ENCODE measurements at places on chromosomes 1 and 21.

DNA sequence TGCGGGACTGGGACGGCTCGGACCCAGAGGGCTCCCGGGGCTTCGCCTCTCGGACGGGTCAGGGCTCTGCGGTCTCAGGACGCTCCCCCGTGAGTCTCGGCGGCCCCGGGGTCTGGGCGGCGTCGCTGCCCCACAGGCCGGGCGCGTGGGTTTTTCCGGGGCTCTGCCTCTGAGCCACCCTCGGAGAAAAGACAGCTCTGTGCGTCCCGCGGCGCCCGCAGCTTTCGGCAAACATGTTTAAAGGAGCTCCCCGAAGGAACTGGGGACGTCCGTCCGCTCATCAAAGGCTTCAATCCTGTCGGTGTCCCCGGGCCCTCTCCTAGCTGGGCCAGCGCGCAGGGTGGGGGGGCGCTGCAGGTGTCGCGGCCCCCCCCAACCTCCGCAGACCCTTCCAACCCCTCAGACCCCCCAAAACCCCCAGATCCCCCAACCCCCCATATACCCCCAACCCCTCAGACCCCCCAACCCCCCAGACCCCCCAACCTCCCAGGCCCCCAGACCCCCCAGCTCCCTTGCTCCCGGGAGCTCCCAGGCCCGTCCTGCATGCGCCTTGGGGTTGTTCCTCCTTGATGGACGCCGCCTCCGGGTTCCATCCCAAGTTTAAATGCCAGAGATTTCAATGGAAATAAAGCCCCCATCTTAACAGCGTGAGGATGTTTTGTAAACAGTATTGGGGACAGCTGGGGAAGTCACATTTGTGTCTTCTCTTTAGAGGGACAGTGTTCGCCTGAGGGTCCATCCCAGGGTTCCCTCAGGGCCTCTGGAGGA, 996 bp upstream of the C1orf159 start:
- no peak for DNase-seq

DNA sequence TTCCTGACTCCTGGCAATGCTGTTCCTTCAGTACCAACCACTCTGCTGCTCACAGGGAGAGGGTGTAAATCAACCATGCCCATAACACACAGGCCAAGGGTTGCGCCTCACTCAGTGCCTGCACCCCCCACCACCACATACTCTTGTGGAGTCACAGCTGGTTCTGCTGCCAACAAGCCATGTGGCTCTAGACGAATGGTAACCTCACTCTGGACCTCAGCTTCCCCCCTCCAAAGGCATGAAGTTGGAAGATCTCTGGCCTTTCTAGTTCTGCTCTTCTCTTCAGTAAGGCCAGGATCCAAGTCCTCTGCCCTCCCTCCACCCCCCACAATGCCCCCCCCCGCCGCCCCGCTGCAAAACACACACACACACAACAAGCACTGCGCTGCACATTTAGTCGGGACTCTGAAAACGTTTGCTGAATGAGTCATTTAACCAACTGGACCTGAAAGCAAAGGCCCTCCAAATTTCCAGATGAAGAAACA, 1.7 kb upstream of the GLIS1 start:
- no peak for DNase-seq

GRCh38 chr1:153643100-153643499, 9.2 kb downstream of the CHTOP start:
- DNase-seq: no peak

DNA sequence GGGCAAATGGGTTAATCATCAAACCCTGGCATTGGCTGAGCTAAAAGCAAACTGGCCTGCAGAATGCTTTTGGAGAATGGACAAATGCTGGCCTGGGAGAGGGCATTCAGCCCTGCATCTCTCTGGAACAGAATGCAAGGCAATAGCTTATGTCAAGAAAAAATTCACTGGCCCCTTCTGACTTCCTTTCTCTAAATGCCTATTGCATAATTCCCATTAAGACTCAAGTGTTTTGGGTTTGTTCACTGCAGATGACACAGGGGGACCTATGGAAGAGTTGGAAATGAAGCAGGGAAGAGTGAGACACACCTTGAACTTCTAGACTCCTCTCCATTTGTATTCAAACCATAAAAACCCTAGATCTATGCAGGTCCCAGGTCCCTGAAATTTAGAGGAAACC, 15.9 kb downstream of the PEA15 start:
- no peak for DNase-seq

DNA sequence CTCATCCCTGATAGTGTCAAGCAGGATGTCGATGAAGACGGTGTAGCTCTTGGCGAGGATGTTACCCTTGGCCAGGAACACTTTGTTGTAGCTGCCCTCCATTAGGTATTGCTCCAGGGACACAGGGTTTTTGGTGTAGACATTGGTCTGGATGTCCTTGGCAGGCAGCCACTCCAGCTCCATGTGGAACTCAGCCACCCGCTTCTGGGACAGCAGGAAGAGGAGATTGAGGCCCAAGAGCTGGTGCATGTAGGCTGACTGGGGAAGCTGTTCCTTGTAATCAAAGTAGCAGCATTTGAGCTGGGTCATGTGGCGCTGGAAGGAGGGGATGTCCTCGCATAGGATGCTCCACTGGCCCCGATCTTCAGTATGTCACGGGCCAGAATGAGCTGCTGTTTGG, 9.5 kb downstream of the IL6R start:
- no peak for DNase-seq

GRCh38 chr21:32183396-32183795, 95.5 kb downstream of the MIS18A start:
- DNase-seq: no peak

Measured in 8988T (cell line).